ENCODE measurements at places on chromosomes 1 and 21.

- DNase-seq, result no peak
Measured at GRCh38 chr1:53631622-53632310, 107.2 kb downstream of the GLIS1 start.

- DNase-seq, result no peak
Measured at GRCh38 chr1:18901952-18902522, 318 bp downstream of the ALDH4A1 start.

- no peak for DNase-seq
Measured at GRCh38 chr21:26881504-26882228, 36.5 kb upstream of the ADAMTS1 start.

DNA sequence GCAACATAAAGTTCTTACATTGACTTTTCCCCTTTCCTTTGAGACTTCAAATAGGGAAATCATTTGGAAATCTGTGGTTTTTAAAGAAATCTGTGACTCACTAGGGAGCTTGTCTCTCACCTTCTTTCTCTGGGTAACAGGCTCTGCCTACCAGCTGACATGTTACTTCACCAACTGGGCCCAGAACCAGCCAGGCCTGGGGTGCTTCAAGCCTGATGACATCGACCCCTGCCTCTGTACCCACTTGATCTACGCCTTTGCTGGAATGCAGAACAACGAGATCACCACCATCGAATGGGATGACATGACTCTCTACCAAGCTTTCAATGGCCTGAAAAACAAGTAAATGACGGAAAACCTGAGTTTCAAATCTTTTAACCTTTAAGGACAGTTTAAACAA lies 9.2 kb upstream of the CHIA start:
- no peak for DNase-seq

DNA sequence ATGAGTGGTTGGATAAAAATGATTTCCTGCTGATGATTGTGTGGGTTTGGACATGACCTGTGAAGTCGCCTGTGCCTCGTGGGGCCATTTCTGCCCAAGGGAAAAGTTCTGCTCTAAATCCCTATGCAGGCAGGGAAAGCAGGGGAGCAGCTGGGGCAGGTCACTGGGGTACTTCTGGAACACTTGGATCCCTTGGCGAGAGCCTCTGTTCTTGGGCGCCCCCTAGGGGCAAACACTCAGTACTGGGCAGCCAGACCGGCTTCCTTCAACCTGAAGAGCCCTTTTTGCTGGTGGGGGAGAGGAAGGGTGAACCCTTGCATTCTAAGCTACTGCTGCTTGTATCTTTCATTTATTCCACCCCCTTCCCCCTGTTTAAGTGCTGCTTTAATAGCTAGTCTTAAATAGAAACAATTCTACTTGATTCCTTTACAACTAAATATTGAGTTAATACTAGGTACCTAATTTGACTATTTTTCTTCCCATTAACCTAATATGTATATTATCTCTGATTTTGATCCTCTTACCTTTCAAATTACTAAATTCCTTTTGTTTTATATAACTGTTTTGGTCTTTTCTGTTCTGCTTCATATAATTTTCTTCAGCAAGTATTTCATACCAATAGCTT lies 5.1 kb upstream of the CLEC20A start:
- peak; percentile 63 for DNase-seq
